ENCODE measurements at places on chromosomes 2 and 18. TPM values are rescaled to one million over a fixed set of nuclear protein-coding genes. Genes with fewer than 3 reads are reported as not detected.

Gene PIKFYVE
- 40.2 TPM for total RNA-seq

Gene CFC1
- total RNA-seq: not detected

Gene RIT2
- total RNA-seq: not detected

Gene UPP2
- total RNA-seq: 0.07 TPM

Gene C2orf15
- 0.20 TPM for total RNA-seq

Gene SPC25
- total RNA-seq: 21.4 TPM

Gene RFTN2
- total RNA-seq: not detected

Gene ICA1L
- 3.6 TPM for total RNA-seq

Gene UGT1A5
- not detected for total RNA-seq

Gene DPP4
- 272 TPM for total RNA-seq

Gene CD8B
- total RNA-seq: 2.8 TPM

Gene SERPINB10
- total RNA-seq: not detected

Gene FOXI3
- total RNA-seq: not detected

Gene NT5C1B
- total RNA-seq: not detected

Gene PLCD4
- total RNA-seq: 0.64 TPM

Gene MRO
- not detected for total RNA-seq

Gene AGAP1
- 2.7 TPM for total RNA-seq

Gene MRPS5
- total RNA-seq: 76.8 TPM

Gene NAT8
- total RNA-seq: not detected

Gene TNFAIP6
- total RNA-seq: not detected

Gene ALPG
- total RNA-seq: not detected

Gene PDE11A
- total RNA-seq: not detected

Gene LRRC30
- total RNA-seq: not detected
